ENCODE measurements at places on chromosomes 12 and 14. TPM values are rescaled to one million over a fixed set of nuclear protein-coding genes. Genes with fewer than 3 reads are reported as not detected.

FITM1 gene
- 2.2 TPM for total RNA-seq

DNA sequence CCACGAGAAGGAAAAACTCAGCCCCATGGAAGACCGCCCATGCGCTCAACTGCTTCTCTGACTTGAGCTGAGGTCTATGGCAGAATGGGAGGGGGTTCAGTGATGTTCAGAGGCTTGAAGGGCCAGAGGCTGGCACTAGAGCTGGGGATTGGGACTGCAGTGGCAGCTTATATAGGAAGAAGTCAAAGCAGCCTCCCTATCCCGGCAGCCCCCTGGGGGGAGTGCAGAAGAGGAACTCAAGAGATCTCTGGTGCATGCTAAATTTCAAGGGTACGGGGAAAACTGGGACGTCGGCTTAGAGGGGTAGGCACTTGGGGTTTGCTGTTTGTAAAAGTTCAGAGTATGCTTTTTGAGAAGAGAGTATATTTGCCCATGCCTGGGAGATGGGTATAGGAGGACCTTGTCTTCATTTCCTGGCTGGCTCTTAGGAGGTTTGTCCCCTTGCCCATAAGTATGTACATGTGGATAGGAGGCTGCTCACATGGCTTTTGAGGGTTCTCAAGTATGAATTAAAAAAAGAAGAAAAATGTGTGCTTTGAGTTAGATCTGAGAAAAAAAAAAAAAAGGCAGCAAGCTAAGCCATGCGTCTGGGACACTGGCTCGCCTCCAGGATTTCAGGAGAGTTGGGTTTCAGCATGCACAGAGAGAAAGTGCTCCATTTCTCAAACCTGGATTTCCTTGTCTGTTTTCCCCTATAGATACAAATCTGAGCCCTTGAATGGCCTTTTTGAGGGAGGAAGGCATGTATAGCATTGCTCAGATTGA, 3.2 kb upstream of the MEG3 start:
- no peak for DNase-seq

GRCh38 chr12:81245458-81245857, 167.6 kb downstream of the ACSS3 start:
- DNase-seq, result no peak

- DNase-seq, result no peak
These were observed 185.7 kb downstream of the PRKD1 start for GRCh38 chr14:29741909-29742401.

DNA sequence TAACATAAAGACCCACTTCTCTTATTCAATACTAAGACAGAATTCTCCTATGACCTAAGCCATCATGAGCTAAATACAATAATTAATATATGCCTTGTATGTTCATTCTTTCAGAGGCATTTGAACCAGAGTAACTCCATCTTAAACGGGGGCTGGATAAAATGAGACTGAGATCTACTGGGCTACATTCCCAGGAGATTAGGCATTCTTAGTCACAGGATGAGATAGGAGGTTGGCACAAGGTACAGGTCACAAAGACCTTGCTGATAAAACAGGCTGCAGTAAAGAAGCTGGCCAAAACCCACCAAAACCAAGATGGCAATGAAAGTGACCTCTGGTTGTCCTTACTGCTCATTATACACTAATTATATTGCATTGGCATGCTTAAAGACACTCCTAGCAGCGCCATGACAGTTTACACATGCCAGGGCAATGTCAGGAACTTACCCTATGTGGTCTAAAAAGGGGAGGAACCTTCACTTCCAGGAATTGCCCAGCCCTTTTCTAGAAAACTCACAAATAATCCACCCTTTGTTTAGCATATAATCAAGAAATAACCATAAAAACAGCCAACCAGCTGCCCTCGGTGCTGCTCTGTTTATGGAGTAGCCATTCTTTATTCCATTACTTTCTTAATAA, 260.7 kb downstream of the SSPN start:
- DNase-seq, result no peak

Data from activated naive CD4-positive, alpha-beta T cell treated with anti-CD3 and anti-CD28 coated beads, Interleukin-2, amount 50 U/mL, for 72 hours (primary cell).